Jurkat, Clone E6-1 (cell line): ENCODE measurements at places on chromosomes 6 and 20.

DNA sequence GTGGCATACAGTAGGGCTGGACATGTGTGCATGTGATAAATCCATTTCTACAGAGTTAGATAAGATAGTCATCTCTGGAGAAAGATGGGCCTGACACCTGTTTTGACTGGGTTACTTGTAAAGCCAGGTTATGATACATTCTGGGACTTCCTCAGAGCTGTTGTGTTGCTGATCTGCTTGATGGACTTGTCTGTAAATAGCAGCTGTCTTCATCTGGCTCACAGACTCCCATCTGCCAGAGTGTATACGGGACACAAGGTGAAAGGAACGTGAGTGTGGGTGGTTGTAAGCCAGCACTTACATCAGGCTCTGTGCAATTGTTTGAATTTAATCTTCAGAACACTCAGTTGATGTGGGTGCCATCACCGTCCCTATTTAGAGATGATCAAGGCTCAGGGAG lies 49.8 kb downstream of the ZDHHC14 start:
- no peak for DNase-seq

GRCh38 chr6:49739423-49739822 lies 4.8 kb downstream of the CRISP3 start:
- DNase-seq = no peak

GRCh38 chr6:150145427-150145826 lies 2.6 kb downstream of the PPP1R14C start:
- no peak for DNase-seq

DNA sequence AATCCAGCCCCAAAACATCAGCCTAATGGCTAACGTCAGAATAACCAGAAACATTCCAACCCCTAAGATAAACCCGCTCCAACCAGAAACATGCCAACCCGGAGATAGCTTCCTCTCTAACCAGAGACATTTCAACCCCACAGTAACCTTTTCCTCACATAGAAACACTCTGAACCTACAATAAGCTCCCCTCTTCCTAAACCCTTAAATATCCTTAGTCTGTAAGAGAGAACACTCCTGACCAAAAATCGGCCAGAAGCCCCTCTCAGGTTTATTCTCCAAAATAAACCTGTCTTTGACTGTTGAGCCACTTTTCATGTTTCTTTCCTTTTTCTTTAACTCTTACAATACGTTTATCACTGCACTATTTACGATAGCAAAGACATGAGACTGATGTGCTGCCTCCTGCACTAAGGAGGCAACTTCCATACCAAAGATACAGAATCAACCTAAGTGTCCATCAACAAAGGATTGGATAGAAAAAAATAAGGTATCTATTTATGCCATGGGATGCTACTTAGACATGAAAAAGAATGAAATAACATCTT lies 5.0 kb upstream of the GABRR2 start:
- no peak for DNase-seq

GRCh38 chr6:53959717-53960116 lies 151.5 kb upstream of the MLIP start:
- DNase-seq = no peak

GRCh38 chr6:104483225-104483834 lies 376.4 kb downstream of the HACE1 start:
- DNase-seq = no peak

DNA sequence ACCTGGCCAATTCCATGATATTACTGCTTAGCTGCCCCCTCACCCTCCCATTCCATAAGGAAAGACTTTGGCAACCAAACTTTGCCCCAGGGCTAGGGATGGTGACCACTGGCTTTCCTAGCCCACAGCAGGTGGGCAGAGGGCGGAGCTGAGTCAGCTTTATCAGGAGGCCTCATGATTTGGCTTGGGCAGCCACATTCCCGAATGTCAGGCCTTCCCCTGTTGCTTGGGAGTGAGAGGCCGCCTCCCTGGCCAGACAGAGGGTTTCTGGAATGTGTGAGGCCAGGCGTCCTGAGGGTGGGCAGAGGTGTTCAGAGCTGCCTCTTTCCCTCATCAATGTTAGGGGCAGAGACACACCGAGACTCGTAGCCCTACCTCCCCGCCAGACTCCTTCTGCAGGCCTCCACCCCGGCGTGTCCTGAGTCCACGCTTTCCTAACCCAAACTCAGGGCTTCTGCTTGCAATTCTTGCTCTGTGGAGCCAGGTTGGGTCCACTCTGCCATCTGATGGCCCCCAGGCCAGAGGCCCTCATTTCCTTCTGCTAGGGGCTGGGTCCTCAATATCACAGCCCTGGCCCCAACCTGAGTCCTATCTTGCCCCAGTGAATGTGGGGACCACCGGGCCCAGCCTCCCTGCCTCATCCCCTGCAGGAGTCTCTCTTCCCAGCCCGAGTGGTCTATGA lies 19.3 kb downstream of the UQCC2 start:
- no peak for DNase-seq

DNA sequence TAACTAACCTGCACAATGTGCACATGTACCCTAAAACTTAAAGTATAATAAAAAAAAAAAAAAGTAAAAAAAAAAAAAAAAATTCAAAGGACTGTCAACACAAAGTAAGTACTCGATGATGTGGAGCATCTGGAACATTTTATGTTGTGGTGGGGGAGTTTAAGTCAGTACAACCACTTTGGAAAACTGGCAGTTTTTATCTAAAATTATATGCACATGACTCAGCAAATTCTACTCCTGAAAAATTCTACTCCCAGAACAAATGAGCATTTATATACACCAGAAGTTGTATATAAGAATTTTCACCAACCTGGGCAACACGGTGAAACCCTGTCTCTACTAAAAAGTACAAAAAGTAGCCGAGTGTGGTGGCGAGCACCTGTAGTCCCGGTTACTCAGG lies 36.9 kb upstream of the CCDC28A start:
- DNase-seq = no peak

- no peak for DNase-seq
Measured at GRCh38 chr6:158843751-158844683, 24.8 kb upstream of the EZR start.

GRCh38 chr6:44702292-44702691 lies 314.8 kb downstream of the CDC5L start:
- DNase-seq = no peak

DNA sequence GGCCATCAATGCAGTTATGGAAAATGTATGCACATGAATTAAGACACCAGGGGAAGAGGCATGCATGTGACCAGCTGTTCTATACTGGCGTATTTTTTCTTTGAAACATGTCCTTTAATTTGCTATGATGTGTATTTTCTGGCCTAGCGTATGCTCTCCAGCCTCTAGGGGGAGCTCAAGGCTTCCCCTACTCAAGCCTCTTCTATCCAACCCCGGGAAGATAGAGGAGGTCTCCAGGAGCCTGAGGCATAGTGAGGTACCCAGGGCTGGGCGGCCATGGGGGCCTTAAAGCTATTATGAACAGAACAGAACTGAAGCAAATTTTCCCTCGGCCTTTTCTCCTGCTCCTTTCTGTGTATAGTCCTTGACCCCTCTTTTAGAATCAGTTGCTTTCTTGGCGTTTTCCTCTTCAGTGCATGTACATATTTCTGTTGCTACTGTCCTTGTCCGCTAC lies 528.9 kb downstream of the MAFB start:
- DNase-seq = peak; percentile 67

GRCh38 chr6:42392833-42393232 lies 58.9 kb downstream of the TRERF1 start:
- no peak for DNase-seq

GRCh38 chr6:157630463-157631080 lies 192.5 kb upstream of the SNX9 start:
- no peak for DNase-seq

DNA sequence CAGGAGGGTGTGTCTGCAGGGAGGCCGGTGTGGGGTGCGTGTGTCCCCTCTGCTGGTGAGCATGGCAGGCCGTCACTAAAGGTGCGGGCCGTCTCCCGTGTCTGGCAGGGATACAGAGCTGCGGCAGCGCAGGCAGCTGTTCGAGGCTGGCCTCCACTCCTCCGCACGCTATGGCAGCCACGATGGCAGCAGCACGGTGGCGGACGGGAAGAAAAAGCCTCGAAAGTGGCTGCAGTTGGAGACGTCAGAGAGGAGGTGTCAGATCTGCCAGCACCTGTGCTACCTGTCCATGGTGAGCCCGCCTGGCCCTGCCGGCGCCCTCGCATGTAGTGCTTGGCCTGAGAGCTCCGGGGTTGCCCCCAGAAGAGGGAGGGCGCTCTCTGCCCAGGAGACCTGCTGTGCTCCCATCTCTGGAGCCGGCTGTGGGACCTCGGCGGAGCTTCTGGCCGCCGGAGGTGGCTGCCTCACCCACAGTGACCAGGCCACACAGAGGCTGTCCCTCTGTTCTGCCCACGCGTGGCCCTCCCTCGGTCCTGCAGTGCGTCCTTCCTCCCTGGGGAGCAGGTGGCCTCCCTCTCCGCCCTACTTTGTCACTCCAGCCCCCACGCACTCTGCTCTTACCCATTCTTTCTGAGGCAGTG lies 149.6 kb downstream of the DTNBP1 start:
- no peak for DNase-seq

- DNase-seq = no peak
Measured at GRCh38 chr6:51868591-51869355, 218.6 kb downstream of the PKHD1 start.

DNA sequence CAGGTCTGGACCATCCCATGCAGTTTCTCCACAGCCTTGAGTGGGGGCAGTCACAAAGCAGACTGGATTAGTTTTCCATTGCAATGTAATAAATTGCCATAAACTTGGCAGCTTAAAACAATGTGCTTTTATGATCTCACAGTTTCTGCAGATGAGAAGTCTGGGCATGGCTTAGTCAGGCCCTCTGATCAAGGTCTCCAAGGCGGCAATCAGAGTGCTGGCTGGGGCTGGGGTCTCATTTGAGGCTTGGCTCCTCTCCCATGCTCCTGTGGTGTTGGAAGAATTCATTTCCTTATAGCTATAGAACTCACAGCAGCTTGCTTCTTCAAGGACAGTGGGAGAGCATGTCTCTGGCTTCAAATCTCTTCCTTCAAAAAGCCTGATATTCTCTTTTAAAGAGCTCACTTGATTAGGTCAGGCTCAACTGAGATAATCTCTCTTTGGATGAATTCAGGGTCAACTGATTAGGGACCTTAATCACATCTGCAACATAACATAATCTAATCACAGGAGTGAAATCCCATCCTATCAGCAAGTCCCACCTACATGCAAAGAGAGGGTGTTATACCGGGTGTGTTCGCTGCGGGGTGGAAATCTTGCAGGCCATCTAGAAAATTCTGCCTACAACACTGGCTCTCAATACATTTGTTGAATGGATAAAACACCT lies 77.4 kb upstream of the SULF2 start:
- DNase-seq = no peak

DNA sequence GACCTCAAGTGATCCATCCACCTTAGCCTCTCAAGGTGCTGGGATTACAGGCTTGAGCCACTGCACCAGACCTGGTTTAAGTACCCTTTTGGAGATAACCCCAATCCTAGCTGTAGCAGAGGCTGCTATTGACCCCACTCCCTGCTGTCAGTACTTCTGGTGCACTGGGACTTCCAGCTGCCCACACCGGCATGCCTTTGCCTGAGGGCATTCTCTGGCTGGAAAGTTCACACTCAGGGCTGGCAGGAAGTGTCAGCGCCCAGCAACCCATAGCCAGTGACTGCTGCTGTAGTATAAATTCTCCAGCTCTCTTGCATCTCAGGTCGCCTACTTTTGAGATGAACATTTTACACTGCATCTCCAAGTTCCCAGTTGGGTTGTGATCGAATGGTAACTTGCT lies 75.3 kb downstream of the UTRN start:
- DNase-seq = no peak

GRCh38 chr20:57040924-57041323 lies 225.5 kb downstream of the BMP7 start:
- DNase-seq = no peak
